Activated CD4-positive, alpha-beta T cell treated with anti-CD3 and anti-CD28 coated beads, Interleukin-2, amount 50 U/mL, for 1 hour (primary cell): ENCODE measurements at places on chromosomes 4 and X.

- DNase-seq, result no peak
These were observed 33.0 kb downstream of the MTHFD2L start for GRCh38 chr4:74190919-74191397.

- no peak for DNase-seq
These were observed 11.3 kb upstream of the CD99 start for GRCh38 chrX:2679534-2680485.

DNA sequence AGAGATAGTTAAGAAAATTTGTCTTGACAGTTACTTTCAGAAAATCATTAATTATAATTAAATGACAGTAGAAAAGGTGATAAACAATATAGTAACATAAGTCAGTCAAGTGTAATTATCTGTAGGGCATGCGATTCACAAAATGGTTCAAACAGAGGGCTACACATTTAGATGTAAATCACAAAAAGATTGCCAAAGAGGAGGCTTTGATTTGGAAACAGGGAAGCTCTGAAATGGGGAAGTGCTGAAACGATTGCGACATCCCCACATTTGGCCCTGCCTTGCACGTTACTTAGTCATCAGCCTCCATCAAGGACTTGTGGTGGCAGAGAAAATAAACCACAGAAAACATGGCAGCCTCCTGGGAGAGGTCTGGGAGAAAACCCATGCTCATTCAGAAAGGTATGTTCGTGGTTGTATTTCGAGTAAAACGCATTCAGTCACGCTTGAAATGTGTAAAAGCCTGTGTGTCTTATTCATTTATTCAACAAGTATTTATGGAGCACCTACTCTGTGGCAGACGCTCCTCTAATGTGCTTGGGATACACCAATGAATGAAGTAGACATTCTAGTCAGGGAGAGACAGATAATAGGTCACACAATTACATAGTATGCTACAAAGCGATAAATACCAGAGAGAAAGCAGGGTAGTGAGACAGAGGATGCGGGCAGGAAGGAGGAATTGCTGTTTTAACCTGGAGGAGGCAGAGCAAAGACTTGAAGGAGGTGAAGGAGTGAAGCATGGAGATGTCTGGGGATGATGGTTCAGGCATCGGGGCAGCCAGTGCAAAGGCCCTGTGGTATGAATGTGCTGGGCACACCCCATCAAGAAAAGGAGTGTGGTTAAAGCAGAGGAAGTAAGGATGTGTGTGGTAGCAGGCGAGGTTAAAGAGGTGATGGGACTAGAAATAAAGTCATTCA is 7.8 kb downstream of the RBM47 start:
- no peak for DNase-seq

DNA sequence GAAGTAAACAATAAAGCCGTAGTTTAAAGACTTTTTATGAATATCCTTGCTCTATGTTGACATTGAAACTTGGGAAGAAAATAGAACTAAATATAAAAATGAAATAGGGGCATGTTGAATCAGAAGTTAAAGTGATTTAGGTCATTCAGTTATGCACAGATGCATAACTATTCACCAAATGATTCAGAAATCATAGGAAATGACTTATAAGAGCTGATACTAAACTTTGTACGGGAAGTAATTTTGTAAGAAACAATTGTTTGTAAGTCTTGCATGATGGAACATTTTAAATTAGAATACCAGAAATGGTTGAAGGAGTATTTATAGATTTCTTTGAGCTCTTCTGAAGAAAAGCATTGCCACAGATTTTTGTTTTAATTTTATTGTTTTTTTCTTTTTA is 246.5 kb downstream of the CPE start:
- DNase-seq, result no peak

DNA sequence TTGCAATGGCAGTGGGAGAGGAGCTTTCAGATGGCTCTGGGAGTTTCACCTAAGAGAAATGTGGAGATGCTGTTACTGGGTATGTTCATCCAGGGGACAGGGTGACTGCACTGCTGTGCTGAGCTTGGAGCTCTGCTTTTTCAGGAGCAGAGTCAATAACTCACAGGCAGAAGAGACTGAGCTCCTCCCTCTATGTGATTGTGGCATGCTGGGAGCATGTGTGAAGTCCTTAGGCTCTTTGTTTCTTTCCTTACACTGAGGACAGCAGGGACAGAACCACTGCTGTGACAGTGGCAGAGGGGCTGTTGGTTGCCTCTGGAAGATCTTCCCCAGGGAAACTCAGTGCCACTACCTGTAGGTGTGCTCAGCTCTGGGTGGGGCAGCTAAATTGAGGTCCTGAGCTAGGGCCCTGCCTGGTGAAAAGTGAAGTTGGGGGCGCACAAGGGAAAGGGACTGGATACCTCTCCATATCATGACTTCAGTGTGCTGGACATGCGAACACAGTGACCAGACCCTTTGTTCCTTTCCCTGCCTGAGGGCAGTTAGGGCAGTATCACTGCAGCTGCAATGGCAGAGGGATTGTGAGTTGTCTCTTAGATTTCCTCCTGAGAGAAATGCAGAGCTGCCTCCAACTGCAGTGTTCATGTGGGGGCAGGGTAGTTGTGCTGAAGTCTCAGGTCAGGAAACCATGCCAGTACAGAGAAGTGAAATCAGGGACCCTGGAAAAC is 156.7 kb downstream of the TENT5D start:
- DNase-seq, result no peak

- no peak for DNase-seq
These were observed 533.3 kb downstream of the TMA16 start for GRCh38 chr4:164027805-164028204.

- DNase-seq, result no peak
These were observed 528.6 kb downstream of the ANKRD50 start for GRCh38 chr4:124183926-124184325.

DNA sequence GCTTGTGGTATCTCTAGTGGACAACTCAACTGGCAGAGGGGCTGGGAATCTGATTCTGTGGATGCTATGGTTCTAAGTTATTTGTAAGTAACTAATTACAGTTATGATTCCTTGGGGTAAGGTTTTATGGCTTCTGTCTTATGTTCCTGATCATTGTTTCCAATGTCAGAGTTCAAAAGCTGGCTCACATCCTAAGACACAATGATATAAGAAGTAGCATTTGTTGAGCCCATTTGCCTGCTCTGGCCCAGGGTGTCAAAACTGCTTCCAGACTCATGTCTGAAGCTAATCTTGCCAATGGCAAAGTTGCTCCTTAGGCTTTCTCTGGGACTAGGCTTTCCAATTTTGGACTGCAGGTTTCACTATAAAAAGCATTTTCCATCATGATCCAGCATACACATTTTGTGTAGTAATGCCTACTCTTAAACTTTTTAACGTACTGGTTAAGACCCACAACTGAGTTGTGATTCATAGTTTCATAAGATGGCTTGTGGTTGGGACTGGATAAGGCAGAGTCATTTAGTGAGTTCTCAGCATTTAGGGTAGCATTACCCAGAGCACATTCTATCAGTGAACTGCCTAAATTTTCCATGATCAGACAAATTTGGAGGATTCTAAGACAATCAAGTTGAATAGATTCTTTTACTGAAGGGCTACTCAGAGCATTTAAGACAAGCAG is 50.0 kb downstream of the CCNI start:
- DNase-seq, result no peak

- DNase-seq, result no peak
These were observed 645.1 kb downstream of the RAPGEF2 start for GRCh38 chr4:159747983-159748382.

- no peak for DNase-seq
These were observed 25.2 kb upstream of the SLC2A9 start for GRCh38 chr4:10046471-10046870.

GRCh38 chr4:132992686-132993085 is 156.4 kb upstream of the PCDH10 start:
- DNase-seq, result no peak

DNA sequence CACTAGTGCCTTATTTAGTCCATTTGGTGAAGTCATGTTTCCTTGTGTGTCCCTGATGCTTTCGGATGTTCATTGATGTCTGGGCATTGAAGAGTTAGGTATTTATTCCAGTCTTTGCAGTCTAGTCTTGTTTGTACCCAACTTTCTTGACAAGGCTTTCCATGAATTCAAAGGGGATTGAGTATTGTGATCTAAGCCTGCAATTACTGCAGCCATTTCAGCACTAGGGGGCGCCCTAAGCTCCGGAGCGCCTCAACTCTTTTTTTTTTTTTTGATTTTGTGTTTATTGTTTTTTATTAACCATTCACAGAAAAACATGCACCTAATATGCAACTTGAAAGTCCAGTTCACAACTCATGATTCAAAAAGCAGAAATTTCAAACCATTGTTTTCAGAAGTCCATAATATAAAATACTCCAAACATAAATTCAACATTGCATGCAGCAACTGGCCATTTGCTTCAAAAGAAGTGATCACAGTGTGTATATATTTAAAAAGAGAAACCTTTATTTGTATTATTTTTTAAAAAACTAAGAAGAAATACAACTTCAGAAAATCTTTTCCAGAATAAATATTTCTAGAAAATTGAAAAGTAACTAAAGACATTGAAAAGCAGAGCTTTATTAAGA is 59.2 kb downstream of the PTPN13 start:
- DNase-seq, result no peak

DNA sequence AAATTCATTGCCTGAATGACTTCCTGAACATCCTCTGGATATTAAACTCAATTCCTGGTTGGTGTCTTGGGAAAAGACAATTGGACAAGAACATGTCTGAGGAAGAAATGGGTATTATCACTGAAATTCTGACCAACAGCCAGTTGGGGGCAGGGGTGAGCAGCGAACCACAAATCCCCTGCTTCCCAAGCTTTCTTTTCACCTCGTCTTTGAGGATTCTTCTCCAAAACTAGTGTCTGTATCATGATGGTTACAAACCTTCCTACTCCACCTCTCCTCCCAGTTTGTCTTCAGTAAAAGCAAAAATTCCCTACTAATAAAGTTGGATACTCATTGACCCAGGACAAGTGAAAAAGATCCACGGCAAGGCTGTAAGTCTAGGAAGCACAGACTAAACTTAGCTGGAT is 48.3 kb upstream of the WDR1 start:
- DNase-seq, result no peak

- DNase-seq, result no peak
These were observed 107.5 kb downstream of the CLNK start for GRCh38 chr4:10577018-10577417.

- no peak for DNase-seq
These were observed 110.9 kb upstream of the BMP2K start for GRCh38 chr4:78665216-78665770.

GRCh38 chr4:57131849-57132742 is 21.9 kb upstream of the IGFBP7 start:
- DNase-seq, result no peak

- no peak for DNase-seq
These were observed 651.4 kb downstream of the STPG2 start for GRCh38 chr4:97491856-97492255.

DNA sequence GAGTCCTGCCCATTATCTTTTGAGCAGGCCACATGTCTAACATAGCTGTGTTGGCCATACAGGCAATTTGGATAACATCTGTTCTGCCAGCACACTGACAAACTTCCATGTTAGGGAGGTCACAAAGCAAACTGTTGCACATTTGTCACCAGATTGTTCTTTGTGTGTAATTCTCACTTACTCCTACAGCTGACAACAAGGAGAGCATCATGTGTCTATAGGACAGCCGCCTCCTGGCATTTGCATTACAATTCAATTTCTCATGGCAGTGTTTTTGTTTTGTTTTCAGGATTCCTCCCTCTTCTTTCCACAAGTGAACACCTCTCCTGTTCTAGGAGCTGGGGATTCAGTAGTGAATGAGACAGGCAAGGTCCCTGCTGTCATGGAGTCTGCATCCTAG is 94.3 kb upstream of the LEF1 start:
- DNase-seq, result no peak

DNA sequence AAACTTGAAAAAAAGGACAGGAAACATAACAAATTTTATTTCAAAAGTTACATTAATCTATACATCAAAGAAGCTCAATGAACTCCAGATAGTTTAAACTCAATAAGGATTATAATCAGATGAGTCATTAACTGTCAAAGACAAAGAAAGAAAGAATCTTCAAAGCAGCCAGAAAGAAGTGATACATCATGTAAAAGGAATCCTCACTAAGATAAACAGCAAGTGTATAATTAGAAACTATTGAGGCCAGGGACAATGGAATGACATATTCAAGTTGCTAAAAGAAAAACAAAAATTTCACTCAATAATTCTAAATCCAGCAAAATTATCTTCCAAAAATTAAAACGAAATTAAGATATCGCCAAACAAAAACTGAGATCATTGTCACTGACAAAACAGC is 161.6 kb upstream of the NWD2 start:
- DNase-seq, result no peak

DNA sequence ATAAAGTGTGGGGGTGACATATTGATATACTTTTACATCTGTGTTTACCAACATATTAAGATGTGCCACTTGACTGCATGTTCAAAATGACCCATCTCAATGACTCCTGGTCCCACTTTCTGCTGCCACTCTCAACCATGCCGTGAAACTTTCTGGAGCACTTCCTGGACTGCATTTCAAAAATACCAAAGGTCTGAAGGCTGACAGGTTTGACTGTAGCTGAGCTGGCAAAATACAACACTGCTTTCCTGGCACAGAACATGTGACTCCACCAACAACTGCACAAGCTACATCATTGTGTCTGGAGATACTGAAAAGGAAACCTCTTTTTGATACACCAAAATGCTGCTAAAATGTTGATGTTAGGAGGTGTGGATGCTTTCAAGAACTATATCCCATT is 184.8 kb downstream of the UNC5C start:
- DNase-seq, result no peak

DNA sequence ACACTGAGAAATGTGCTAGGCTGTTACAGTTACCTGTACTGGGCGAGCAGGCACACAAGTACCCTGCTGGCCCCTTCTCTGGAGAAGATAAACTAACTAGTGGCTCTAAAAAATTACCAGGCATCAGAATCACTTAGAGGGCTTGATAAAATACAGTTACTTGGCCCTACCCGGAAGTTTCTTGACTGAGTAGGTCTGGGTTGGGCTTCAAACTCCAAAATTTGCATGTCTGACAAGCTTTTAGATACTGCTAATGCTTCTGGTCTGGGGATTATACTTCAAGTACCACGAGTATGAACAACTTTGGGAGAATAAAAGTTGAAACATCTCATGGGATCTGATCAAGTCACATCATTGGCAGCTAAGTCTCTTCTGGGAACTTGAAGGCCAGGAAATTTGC is 30.8 kb downstream of the CEP135 start:
- no peak for DNase-seq

GRCh38 chr4:124030147-124030546 is 633.6 kb downstream of the SPRY1 start:
- no peak for DNase-seq
